ENCODE measurements at places on chromosomes 2 and 18.

DNA sequence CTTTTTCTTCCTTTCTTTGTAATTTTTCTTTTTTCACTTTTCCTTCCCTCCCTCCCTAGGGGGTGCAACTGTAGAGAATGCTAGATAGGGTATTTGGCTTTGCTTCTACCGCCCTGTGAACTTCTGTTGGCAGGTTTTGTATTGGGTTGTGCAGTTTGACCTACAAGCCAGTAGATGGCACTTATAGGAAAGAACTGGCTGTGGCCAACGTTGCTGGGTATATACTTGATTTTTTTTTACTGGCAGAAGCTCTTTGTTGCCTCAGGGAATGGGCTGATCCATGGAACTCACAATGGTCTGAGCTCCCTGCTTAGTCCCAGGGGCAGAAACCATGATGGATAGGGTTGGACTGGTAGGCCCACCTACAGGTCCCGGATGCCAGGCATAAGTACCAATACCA, 1019.5 kb upstream of the LRRTM1 start:
- DNase-seq = no peak

DNA sequence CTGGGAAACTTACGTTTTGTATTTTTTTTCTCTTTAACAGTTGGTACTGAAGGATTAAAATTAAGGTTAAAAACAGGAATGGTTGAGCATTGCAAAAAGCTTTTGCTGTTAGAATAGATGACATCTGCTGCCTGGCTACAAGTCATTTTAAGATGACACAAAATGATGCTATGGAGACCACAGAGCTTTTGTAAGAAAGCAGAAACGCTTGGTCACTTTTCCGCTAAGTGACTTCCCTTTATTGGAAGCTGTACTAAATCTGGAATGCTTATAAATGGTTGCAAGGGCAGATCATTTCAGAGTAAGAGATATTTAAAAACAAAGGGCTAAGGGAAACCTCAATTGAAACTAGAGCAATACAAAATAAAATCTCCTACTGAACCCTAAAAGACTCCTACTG, 544.0 kb downstream of the STK39 start:
- DNase-seq = no peak

DNA sequence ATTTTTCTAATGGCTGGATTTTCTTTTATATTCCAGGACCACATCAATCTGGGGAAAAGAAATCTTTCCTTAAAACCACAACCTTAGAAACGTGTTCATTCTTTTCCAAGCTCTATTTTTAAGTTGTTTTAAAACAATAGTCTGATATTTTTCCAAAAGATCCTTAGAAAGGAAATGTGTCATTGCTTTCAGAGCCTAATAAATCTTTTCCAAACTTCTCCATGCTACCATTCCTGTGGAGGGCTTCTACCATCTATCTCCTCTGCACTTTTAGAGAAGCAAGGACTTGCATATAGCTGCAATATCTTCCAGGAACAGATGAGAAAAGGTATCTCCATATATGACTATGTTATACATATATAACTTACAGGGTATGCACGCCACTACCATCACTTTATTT, 21.2 kb downstream of the WDFY1 start:
- DNase-seq = no peak

GRCh38 chr2:39007875-39008504, 112.9 kb downstream of the SOS1 start:
- no peak for DNase-seq

GRCh38 chr2:170360546-170361089, 182.7 kb downstream of the MYO3B start:
- DNase-seq = no peak

DNA sequence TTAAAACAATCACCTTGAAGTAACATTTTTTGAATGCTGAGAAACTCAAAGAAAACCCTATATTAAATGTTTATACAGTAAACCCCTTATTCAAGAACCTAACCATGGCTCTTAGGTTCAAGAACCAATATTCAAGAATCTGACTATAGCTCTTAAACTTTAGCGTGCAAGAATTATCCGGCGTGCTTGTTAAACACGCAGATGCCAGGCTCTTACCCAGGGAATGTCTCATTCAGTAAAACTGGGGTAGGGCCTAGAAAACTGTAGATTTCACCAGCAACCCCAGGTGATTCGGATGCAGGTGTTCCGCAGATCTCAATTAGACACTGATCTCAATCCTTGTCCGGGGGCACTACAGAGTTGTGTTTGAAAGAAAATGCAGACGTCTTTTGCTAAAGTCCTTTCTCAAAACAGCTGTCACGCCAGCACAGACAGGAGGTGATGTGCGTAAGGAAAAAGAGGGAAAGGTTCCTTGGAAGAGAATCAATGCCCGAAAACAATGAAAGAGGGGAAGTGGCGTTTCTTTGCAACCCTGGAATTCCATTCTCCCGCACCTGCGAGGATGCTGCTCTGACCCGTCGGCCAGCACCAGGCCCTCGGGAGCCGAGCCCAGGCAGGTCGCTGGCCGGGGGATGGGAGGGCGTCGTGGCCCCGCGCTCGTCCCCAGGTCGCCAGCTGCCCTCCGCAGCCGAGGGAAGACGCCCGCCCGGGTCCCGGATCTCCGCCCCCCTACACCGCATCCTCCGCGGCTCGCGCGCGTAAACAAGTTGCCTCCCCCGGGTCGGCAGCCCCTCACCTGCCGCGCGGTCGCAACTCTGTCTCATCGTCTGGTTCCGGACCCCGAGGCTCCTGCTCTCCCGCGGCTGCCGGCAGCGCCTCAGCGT, 851 bp downstream of the EIF2AK3 start:
- DNase-seq = no peak

GRCh38 chr2:134515137-134515536, 203.7 kb downstream of the TMEM163 start:
- no peak for DNase-seq

- DNase-seq = no peak
Observed at GRCh38 chr18:7158216-7158615, 40.6 kb upstream of the LAMA1 start.

DNA sequence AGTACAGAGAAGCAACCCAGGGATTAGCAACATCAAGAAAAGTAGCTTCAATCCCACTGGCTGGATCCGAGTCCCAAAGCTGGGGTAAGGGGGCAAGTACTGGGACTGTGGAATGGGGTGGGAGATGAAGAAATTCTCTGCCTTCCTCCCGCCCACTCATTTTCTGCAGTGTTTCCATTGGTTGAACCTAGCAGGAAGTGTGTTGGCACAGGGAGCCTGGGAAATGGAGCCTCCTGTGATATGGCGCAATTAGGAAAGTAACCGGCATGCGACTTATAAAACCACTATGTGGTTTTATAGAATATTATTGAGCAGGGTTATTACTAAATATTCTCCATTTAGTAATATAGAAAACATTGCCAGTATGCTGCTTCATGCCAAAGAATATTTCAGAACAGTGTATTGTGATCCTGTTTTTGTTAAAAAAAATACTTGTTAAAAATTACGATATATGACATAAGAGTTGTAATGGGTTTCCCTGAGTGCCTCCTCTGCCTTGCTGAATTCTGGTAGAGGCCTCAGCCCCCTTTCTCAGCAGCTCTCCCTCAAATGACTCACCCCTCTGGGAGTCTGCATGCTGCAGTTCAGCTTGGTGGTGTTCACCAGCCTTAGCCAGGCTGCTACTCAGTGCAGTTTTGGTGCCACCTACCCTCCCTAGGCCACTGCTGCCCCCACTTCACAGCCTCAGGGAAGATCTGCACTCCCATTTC, 60.5 kb downstream of the HK2 start:
- no peak for DNase-seq

DNA sequence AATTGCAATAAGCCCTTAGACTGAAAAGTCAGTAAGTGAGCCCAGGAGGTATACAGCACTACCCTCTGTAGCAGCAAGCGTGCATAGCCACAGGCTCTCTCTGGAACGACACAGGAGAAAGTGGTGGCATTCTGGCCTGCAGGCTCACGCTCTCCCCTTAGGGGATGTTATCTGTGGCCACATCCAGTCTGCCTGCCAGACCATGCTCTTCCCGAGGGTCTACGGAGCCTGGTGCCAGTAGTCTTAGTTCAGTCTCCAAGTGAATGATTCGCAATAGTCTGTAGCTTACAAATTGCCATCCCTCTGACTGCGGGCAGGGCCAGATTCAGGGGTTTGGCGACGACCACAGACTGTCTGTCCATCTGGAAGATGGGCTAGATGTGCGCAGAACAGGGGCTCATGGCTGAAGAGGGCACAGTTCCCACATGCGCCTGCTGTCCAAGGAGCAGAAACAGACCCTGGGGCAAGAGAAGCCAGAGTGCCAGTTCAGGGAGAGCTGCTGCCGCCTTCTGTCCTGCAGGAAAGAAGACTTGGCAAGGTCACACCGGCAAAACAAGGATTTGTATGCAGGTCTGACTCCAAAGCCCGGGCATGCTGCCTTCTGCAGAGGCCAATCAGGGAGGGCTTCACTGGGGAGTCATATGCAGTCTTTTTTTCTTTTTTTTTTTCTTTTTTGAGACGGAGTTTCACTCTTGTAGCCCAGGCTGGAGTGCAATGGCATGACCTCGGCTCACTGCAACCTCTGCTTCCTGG, 3.5 kb upstream of the KLF11 start:
- DNase-seq = no peak

DNA sequence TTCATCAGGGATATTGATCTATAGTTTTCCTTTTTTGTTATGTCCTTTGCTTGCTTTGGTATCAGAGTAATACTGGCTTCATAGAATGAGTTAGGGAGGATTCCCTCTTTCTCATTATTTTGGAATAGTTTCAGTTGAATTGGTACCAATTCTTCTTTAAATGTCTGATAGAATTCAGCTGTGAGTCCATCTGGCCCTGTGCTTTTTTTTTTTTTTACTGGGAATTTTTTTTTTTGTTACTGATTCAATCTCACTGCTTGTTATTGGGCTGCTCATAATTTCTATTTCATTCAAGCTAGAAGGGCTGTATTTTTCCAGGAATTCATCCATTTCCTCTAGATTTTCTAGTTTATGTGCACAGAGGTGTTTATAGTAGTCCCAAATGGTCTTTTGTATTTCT, 103.9 kb downstream of the RND3 start:
- DNase-seq = no peak

DNA sequence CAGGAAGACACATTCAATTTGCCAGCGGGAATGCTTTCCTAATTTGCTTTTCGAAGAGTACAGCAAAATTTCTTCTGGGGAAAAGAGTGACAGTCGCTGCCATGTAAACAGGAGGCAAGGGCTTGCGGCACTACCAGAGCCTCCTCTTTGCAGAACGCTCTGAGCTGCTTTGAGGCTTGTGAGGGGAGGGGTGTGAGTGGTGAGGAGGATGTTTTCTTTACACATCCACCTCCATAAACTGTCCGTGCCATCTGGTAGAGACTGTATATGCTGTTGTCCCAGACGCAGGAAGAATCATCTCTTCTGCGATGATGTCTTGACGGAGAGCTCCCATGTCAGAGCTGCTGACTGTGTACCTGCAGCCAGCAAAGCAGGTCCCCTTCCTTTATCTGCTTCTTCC, 138.0 kb downstream of the SOCS6 start:
- no peak for DNase-seq

DNA sequence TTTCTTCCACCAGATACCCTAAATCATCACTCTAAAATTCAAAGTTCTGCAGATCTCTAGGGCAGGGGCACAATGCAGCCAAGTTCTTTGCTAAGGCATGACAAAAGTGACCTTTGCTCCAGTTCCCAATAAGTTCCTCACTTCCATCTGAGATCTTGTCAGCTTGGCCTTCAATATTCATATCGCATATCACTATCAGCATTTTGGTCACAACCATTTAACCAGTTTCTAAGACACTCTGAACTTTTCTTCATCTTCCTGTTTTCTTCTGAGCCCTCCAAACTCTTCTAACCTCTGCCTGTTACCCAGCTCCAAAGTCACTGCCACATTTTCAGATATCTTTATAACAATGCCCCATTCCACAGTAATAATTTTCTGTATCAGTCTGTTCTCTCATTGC, 452.6 kb upstream of the TRIB2 start:
- no peak for DNase-seq

DNA sequence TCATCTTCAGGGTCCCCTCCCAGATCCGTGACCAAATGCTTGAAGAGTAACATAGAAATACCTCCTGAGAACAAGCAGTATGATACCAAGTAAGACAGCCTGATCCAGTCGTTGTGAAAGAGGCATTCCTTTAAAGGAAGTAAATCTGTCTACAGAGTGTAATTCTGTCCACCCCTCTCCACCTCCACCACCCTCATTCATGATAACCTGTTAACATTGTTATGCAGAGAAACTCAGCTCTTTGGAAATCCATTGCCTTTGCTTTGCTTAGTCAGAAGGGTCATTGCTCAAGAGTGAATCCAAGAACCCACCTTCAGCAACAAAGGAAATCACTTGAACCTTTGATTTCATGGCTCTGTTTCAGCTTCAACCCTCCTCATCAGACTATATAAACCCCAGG, 155.6 kb downstream of the CYP26B1 start:
- no peak for DNase-seq
